ENCODE measurements at places on chromosomes 5 and 9.

- peak; percentile 86 for ATAC-seq
Measured at GRCh38 chr5:174532455-174533453, 191.6 kb upstream of the MSX2 start.

GRCh38 chr9:87599901-87600610 lies 102.4 kb downstream of the DAPK1 start:
- ATAC-seq = peak; percentile 72

DNA sequence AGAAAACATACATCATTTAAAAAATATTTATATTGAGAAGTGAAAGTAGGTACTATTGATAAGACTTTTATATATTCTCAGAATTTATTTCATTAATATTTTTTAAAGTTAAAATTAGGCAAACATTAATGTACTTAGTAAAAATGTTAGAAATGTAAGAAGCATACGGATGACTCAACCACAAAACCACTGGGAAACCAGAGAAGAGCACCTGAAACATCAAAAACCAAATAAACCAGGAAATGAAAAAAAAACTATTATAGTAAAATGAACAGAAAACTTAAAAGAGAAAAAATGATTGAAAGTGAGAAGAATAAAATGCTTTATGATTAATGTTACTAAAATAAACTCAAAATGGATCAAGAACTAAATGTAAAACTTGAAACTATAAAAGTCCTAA lies 233.2 kb upstream of the DAB2 start:
- no peak for ATAC-seq

DNA sequence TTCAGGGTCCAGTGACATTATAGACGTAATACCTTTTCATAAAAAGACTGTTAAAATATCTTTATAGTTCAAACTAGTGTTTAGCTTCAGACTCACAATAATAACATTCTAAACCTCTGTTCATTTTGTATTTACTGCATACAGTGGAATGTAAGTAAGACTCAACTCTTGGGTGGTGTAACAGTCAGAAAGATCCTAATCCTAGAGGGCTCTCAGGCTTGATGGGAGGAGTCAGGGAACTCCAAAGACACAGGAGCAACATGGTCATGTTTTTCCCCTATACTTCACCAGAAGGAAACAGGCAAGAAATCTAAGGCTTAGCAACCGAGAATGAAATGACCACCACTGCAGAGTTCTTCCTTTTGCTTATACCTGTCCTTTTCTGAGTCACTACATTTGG lies 82.6 kb downstream of the MRPS27 start:
- no peak for ATAC-seq

DNA sequence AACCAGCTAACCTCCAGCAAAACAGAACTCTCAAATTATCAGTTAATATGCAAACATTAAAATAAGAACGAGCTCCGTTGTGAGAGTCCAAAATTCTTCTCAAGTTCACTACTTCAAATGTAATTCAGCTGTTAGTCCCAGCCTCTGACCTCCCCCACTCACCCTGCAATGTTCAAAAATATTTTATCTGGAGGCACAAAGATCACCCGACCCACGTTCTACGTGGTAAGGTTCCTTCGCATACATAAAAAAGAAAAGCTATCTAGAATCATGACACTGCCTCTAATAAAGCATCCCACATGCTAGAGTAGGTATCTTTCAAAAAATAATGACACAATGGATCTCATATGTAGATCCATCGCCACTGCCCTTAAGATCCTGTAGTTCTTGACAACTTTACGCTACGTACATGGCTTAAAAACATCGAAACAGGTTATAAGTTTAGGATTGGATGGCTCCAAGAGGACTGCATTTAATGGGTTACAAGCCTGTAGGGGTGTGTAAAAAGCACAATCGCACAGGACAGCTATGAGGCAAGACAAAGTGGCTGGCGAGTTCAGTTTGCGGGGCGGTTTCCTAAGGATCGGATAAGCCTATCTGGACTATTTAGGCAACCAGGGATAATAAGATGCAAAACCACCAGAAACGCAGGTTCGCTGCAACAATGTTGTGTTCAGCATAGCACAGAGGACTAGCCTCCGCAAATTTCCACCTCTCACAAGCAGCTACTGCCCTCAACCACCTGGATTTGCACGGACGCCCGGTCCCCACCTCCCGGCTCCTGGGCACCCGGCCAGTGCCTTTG lies 969 bp downstream of the CLK4 start:
- peak; percentile 14 for ATAC-seq

DNA sequence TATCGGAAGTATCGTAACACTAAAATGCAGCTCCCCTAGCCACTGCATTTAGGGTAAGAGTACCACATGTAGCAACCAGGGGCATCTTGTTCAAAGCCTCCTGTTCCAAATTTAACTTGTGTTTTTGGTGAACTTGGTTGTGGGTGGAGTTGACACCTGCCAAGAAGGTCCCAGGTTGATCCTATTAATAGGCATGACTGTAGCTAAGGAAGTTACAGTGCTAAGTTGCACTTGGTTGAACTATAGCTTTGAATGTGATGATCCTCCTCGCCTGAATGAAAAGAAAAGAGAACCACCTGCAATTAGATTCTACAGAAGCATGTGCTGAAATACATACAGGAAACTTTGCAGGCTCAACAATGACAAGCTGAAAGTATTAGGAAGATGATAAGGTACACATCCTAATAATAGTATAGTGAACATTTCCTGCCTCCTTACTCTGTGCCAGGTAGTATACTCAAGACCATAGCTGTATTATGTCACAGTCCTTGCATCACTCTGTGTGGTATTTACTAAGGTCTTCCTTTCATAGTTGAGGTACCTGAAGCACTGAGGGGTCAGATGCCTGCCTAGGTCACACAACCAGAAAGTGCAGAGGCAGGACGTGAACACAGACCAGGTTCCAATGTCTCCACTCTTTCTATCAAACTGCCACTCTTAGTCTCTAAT lies 64.5 kb upstream of the PIP5K1B start:
- no peak for ATAC-seq

GRCh38 chr5:108266242-108266641 lies 115.7 kb downstream of the FBXL17 start:
- peak; percentile 55 for ATAC-seq

All from motor neuron (in vitro differentiated cells).